ENCODE measurements at places on chromosomes 4 and X.

DNA sequence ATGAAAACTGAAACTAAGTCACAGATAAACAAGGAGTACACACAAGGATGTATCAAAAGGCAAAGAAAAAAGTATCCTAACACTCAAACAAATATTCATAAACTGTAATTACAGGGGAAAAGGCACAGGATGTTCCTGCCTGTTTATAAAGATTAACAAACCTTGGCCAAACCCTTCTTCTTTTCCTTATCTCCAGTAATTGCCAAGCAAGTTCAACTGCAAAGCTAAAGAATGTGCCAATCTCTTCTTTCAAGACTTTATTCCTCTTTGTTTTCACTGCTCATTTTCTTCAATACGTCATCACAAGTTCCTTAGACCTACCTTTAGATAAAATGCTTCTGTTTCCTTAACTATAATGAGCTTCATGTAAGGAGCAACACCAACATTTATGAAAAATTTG lies 171.2 kb downstream of the AMELX start:
- no peak for DNase-seq

- DNase-seq = no peak
Observed at GRCh38 chr4:126267689-126268088, 952.9 kb downstream of the FAT4 start.

- DNase-seq = no peak
Observed at GRCh38 chr4:170110285-170110672, 20.5 kb upstream of the AADAT start.

- no peak for DNase-seq
Observed at GRCh38 chr4:37827030-37827685, 672 bp downstream of the PGM2 start.

DNA sequence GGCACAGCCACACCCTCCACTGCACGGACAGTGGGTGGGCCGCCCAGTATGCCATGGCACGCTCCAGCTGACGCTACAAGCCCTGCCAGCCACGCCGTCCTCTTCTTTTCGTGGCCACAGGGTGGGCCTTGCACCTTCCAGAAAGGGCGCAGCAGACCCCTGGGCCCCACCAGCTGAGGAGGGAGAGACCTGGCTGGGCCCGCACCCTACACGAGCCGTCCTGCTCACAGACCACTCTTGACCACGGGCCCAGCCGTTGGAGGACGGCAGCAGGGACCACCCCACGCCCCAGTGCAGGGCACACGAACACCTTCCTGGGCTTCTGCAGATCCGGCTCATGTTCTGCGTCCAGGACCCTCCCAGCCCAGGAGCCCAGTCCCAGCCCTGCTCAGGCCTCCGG lies 27.1 kb downstream of the FAM53A start:
- no peak for DNase-seq

DNA sequence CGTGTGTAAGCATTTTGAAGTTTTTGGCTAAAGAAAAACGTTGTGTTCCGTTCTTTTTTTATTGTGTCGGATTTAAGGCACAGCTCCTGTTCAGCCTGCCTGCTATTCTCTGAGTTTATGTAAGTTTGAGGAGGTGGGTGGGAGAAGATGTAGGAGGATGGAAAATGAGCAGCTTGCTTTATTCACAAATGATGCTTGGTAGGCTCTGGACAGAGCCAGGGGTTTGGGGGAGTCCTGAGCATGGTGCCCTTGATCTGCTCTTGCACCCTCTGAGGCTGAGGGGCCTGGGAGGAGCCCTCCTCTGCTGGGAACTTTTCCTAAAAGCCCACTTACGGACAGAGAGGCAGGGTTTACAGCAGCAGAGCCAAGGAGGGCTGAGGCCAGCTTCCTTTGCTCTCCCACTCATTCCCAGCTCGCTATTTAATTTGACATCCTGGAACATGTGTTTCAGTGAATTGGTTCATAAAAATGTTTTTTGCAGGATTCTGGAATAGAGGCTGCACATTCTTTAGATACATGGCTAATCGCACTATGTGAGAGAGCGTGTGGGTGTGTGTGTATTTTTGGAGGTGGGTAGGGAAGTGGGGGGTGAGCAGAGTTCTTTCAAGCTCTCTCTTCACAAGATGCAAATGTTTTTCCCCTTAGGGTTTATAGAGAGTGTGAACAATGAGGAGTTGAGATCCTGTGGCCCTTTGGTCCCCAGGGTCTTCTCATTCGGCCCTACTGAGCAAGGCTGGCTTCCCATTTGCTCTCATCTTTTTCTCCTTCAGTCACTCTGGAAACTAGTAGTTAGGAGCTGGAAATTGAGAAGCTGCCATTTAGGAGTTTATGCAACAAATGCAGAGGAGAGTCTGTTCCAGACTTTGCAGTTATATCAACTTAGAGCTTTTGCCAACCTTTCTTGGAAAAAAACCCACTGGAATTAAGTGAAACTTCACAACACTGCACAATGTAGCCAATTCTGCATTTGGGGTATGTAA lies 32.1 kb downstream of the TMEM131L start:
- no peak for DNase-seq

- no peak for DNase-seq
Observed at GRCh38 chr4:122823476-122823875, 3.2 kb upstream of the FGF2 start.

GRCh38 chrX:39491548-39492297 lies 606.0 kb downstream of the BCOR start:
- DNase-seq = peak; percentile 25

GRCh38 chrX:140360284-140360683 lies 144.6 kb downstream of the SOX3 start:
- DNase-seq = no peak

DNA sequence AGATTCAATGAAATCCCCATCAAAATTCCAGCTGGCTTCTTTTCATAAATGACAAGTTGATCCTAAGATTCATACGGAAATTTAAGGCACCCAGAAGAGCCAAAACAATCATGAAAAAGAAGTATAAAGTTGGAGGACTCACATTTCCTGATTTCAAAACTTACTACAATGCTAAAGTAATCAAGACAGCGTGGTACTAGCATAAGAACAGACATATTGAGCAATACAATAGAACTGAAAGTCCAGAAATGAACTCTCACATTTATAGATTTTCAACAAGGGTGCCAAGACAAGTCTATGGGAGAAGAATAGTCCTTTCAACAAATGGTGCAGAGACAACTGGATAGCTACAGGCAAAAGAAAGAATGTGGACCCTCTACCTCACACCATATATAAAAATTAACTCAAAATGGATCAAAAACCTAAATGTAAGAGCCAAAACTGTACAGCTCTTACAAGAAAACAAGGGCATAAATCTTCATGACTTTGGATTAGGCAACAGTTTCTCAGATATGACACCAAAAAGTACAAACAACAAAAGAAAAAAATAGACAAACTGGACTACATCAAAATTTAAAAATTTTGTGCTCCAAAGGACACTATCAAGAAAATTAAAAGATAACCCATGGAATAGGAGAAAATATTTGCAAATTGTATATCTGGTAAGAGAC lies 28.5 kb downstream of the SASH3 start:
- no peak for DNase-seq

- DNase-seq = peak; percentile 4
Observed at GRCh38 chr4:89509708-89510281, 202.2 kb upstream of the GPRIN3 start.

DNA sequence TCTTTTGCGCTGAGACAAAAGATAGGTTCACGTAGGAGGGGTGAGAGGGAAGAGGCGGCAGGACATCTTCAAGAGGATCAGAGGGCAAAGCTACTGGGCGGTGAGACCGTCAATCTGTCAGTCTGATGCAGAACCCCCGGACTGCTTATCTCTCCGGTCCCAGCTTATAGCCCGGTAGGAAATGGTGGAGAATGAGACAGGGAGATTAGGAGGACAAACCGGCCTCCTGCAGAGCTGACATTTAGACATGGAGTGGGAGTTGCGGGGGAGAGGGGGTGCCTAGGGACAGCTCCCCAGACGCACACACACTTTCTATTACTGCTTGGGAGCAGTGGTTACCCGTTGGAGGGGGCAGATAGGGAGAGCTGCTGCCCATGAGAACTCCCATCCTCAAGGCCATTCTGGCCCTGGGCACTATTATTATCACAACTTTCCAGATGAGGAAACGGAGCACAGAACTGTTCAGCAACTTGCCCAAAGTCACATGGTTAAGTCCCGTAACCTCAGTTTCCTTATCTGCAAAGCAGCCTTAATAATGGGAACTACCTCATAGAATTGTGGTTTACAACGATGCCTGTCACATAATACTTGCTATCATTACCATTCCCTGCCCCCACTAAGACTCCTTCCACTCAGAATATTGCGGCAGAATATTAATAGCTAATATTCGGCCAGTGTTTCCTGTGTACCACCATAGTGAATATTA lies 1.1 kb upstream of the HDAC6 start:
- no peak for DNase-seq

GRCh38 chr4:78936989-78937388 lies 2.2 kb downstream of the PAQR3 start:
- DNase-seq = no peak

- DNase-seq = no peak
Observed at GRCh38 chr4:81625422-81626417, 154.0 kb upstream of the RASGEF1B start.

DNA sequence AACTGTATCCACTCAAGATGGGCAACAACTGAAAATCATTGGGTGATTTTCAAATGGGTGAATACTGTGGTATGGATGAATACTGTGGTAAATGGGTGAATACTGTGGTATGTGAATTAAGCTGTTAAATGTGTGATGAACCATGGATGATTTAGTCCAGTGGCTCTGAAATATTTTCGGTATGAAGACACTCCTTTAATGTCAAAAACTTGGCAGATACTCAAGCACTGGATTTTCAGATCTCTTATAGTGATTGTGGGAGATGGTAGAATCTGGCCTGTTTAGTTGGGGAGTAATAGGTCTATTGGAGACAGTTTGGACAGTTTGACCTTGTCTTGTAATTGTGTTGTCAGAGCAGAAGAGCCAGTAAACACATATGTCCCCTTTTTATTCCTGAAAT lies 45.7 kb downstream of the SSX7 start:
- no peak for DNase-seq

DNA sequence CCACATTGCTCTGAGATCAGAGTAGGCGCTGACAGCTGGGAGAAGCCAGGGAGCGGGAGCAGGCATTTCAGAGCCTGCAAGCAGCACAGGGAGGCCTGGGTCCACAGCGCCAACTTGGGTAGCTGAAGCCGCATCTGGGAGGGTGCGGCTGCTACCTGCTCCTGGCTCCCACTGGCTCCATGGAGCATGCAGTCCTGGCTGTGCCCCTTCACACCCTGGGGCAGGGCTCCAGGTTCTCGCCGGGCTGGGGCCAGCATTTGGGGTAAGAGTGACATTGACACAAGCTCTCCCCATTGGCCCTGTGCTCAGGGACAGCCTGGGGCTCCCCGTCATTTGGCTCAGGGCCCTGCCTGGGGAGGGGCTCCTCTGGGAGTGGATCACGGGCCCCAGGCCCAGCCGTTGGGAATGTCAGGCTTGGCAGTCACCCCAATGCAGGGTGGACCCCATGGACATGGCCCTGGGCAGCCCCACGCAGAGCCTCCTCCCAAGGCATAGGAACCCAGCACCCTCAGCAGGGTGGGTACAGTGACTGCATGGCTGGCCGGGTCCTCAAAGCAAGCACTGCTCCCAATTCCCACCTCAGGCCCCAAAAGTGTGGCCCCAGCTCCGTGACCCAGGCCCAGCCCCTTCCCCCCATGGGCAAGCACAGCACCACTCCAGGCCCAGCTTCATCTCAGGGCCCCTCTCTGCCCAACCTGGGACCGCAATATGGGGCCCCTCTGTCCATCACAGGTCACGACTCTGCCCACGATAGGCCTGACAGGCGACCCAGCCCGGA lies 82.4 kb downstream of the PRDM5 start:
- DNase-seq = no peak

DNA sequence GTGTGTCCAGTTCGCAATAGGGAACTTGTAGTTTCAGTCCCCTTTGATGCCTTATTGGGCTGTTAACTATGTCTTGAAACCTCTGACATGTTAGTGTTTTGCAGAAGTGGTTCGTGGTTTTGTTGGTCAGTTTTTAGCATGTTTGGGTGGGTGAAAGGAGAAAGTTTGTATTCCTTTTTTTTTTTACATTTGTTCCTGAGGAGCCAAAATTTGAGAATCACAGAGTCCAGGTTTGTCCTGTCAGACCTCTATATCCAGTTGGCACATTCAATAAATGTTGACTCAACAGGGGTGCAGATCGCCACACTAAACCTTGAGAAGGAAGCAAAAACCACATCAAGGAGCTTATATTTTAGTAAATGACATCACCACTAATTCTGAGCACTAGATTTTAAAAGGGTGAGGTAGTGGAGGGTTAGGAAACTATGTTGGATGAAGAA lies 26.2 kb downstream of the DLG3 start:
- no peak for DNase-seq

DNA sequence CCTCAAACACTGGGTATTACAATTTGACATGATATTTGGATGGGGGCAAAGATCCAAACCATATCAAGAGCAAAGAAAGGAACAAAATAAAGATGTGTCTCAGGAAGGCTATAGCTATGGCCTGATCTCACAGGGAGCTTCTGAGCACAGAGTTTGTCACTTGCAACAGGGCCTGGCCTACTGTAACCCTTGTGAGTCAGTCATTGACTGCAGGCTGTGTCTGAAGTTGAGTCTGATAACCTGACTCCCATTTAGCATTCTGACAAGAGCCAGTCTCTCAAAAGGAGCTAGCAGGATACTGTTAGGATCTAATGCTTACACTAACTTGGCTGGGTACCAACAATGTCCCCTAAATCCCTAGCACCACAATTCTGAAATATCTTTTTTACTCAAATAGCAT lies 612.5 kb upstream of the TECRL start:
- DNase-seq = no peak

- DNase-seq = no peak
Observed at GRCh38 chrX:45009371-45010000, 136.5 kb downstream of the KDM6A start.

- no peak for DNase-seq
Observed at GRCh38 chr4:73751166-73751565, 10.8 kb downstream of the CXCL8 start.

- DNase-seq = no peak
Observed at GRCh38 chr4:2186133-2186864, 55.6 kb downstream of the HAUS3 start.

GRCh38 chr4:111475001-111475400 lies 670.3 kb upstream of the FAM241A start:
- no peak for DNase-seq

GRCh38 chr4:53840643-53841042 lies 223.8 kb downstream of the CHIC2 start:
- DNase-seq = no peak

GRCh38 chr4:84786478-84786877 lies 180.0 kb downstream of the WDFY3 start:
- no peak for DNase-seq

DNA sequence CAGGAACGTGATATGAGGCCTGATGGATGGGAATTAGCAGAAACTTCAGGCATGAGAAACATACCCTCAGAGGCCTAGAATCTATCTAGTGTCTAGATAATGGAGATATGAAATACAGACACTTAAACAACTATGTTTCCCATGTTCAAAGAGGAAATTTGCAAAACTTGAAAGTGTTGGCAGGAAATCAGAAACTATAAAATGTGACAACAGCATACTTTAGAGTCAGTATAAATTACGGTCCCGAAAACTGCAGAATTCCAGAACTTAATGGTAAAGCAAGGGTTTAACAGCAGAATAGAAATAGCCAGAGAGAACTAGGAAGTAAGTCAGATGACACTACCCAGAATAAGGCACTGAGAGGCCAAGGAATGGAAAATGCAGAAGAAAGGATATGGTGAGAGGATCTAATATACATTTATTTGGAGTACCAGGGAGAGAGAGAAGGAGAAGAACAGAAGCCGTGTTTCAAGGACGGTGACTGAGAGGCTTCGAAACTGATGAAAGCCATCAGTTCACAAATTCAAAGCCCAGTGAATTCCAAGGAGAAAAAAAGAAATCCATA lies 7.4 kb downstream of the HTT-AS start:
- DNase-seq = no peak

- DNase-seq = no peak
Observed at GRCh38 chr4:128357286-128357685, 69.7 kb upstream of the PGRMC2 start.
